ENCODE measurements at places on chromosomes 7 and 10. TPM values are rescaled to one million over a fixed set of nuclear protein-coding genes. Genes with fewer than 3 reads are reported as not detected.

The CNNM1 gene
- 1.4 TPM for total RNA-seq

The PTN gene
- total RNA-seq = 0.31 TPM

The SLC37A3 gene
- 58.9 TPM for total RNA-seq

The PTPRN2 gene
- total RNA-seq = not detected

The MMD2 gene
- not detected for total RNA-seq

The GSTO2 gene
- 2.2 TPM for total RNA-seq

The ACTA2 gene
- 8.6 TPM for total RNA-seq

The ZNF746 gene
- 11.8 TPM for total RNA-seq

The LIPN gene
- total RNA-seq = not detected

The CXCL12 gene
- total RNA-seq = 1.5 TPM

The ASB15 gene
- 0.06 TPM for total RNA-seq

The STRIP2 gene
- total RNA-seq = 43.8 TPM

The ENKUR gene
- total RNA-seq = 1.5 TPM

The GPR15LG gene
- not detected for total RNA-seq

The CARD11 gene
- total RNA-seq = 1.5 TPM

The CALML5 gene
- not detected for total RNA-seq

The PLPP4 gene
- 0.23 TPM for total RNA-seq

The KNDC1 gene
- 0.93 TPM for total RNA-seq

The PCLO gene
- 6.5 TPM for total RNA-seq

The TAS2R3 gene
- 1.2 TPM for total RNA-seq

The LRRC61 gene
- total RNA-seq = 3.9 TPM

The NEUROG3 gene
- 0.92 TPM for total RNA-seq
